ENCODE measurements at places on chromosomes 4 and X.

- no peak for DNase-seq
Measured at GRCh38 chr4:93016350-93016749, 712.6 kb downstream of the GRID2 start.

- peak; percentile 1 for DNase-seq
Measured at GRCh38 chrX:1403228-1403627, 11.3 kb upstream of the SLC25A6 start.

DNA sequence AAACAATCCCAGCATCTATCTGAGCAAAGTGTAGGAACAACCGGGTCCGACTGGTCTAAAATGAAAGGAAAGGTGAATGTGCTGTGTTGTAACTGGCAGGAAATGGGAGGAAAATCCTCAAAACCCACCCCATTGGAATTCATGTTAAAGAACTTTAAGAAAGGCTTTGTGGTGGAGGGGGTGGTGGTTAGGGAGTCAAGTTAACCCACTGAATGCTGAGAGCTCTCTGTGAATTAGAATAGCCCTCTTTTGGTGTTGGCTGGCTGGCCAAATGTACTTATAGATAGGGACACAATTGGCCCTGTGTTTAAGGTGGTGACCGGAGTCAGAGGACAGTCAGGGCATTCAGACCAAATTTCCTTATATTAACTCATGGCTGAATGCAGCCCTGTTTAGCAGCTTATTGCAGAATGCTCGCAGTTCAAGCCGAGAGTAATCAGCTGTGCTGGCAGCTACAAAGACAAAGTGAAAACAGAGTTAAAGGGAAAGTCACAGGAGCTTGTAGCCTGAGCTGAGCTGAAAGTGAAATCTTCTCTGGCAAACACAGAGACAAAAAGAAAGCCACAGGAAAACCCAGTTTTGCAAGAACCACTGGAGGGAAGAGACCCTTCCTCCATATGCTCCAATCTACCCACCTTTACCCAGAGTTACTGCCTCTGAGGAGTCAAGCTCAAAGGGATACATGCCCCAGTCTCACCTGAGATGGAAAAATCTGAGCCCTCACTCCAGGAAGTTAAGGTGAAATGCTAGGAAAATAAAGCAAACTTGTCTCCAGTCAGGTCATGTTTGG lies 38.5 kb upstream of the UGT2B7 start:
- no peak for DNase-seq

DNA sequence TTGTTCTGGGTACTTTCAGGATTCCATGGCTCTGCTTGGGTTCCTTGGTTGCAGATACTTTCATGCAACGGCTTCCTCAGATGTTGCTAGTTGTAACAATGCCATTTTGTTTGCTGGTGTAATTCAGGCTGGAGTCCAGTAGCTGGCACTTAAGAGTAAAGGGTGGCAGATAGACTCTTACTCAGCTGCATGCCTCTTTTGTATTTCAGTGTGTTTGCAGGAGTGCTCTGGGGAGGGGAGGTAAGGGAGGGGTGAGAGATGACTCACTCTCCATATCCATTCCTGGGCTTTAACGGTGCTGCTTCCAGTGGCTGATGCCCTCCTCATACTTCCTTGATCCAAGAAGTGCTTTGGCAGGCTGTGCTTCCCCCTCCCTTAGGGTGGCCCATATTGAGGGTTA lies 155.2 kb downstream of the ZNF330 start:
- DNase-seq = no peak

DNA sequence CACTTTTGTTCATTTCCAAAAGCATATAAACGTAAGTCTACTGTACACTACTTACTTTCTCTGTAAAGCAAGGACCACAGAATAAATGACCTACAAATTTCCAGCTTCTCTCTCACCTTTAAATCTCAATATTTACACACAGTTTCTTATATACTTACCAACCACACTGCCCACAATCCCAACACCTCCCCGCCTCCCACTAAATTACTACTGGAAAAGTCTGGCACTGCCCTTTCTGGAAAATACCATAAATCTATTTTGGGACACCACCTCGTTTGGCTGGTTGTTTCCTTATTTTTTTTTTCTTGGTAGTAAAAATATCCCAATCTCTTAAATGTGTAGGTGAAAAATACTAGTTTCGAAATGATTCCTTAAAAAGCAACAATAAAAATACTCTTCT lies 19.6 kb downstream of the FAT1 start:
- no peak for DNase-seq

- no peak for DNase-seq
Measured at GRCh38 chr4:112311516-112311915, 14.3 kb downstream of the ALPK1 start.

DNA sequence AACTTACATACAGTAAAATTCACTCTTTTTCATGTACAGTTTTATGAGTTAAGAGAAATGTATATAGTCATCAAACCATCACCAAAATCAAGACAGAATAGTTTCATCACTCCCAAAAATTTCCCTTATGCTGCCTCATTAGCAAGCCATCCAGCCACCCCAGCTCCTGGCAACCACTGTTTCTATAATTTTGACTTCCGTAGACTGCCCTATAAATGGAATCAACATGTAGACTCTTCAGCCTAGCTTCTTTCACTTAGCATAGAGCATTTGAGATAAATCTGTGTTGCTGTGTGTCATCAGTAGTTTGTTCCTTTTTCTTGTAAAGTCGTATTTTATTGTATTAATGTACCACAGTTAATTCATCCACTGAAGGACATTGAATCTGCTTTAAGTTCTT lies 23.2 kb downstream of the HDX start:
- DNase-seq = no peak
